ENCODE measurements at places on chromosomes 13 and 19. TPM values are rescaled to one million over a fixed set of nuclear protein-coding genes. Genes with fewer than 3 reads are reported as not detected.

Gene EFNB2
- 9.4 TPM for total RNA-seq

GRCh38 chr13:22220151-22221135 is 549.6 kb downstream of the FGF9 start:
- no peak for DNase-seq

- DNase-seq, result no peak
Observed at GRCh38 chr19:39871362-39871761, 25.2 kb upstream of the FBL start.

DNA sequence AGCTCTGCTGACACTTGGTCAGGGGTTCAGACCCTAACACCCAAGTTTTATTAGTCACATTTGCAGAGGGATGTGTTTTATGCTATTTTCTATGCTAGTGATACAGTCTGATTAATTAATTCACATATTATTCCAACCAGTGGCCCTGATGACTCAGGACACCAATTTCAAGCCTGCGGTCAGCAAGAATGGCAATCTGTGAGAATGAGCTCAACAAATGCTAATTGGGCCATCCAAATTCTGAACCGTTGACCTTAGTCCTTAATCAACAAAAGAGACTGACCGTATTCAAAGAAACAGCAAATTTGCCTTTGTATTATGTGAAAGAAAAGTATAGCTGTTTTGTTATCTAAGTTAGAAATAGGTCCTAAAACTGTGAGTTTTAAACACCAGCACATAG is 9.6 kb upstream of the KL start:
- no peak for DNase-seq

Gene CHAF1A
- 8.2 TPM for total RNA-seq

DNA sequence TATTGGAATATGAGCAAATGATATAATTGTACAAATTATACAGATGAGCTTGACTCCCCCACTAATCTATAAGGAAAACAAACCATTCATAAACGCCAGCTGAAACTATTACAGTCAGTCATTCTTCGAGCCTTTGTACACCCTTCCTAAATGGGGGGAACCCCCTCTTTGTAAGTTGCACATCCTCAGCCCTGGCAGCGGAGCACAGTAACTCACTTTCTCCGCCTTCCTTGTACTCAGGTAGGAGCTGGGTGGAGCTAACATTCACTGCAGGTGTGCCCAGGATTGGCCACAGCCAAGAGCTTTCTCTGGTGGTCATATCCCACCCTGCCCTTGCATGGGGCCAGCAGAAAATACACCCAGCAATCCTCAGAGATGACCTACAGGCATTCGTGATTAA is 28.6 kb downstream of the PIN1 start:
- DNase-seq, result no peak

DNA sequence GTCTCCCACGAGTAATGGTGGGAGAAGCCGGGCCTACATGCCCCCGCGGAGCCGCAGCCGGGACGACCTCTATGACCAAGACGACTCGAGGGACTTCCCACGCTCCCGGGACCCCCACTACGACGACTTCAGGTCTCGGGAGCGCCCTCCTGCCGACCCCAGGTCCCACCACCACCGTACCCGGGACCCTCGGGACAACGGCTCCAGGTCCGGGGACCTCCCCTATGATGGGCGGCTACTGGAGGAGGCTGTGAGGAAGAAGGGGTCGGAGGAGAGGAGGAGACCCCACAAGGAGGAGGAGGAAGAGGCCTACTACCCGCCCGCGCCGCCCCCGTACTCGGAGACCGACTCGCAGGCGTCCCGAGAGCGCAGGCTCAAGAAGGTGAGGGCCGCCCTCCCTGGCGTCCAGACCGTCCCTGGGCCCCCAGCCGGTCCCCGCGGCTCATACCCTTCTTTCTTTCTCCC is 1.4 kb upstream of the USF2 start:
- DNase-seq, result peak; percentile 41

Gene PCSK4
- total RNA-seq, result 10.0 TPM

Gene CFAP97D2
- total RNA-seq, result not detected

- DNase-seq, result no peak
Observed at GRCh38 chr19:17965370-17966128, 1.4 kb upstream of the KCNN1 start.

DNA sequence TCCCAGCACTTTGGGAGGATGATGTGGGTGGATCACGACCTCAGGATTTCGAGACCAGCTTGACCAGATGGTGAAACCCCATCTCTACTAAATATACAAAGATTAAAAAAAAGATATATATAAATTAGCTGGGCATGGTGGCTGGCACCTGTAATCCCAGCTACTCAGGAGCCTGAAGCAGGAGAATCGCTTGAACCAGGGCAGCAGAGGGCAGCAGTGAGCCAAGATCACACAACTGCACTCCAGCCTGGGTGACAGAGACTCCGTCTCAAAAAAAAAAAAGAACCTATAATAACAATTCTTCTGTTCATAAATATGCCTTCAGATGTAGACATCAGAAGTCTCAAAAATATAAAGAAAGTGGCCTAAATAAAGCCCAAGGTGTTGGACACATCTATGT is 7.6 kb downstream of the ZNF737 start:
- no peak for DNase-seq

Gene EDNRB
- 106 TPM for total RNA-seq

Gene PEAK3
- total RNA-seq, result 1.8 TPM

DNA sequence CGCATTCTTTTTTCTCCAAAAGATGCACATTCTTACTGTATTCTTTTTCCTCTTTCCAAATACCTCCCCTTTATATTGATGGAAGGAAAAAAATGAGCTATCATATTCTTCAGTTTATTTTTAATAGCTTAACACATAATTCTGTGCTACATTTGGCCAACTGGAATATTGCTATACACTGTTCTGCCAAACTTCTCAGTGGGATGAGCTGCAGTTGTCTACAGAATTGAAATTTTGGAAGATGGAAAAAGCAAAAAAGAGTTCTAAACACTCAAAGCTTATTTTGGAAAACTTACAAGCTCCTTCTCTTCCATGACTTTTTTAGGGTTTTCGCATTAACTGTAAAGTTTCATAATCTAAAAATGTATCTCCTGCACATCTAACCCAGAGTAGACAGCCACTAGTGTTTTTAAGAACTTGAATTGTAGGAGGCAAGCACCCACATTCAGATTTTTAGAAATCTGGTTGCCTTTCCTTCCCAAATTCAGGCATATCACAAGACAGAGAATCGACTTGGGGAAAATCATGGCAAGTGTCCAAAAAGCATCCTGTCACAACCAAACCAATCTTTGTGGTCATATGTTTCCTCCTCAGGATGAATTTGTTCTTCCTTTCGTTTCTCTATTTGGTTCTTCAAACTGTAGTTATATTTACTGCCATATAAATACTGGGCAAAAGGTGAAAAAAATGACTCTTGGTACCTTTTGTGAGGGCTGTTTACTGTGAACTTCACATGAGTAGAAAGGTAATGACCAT is 111.4 kb upstream of the FRY start:
- no peak for DNase-seq

DNA sequence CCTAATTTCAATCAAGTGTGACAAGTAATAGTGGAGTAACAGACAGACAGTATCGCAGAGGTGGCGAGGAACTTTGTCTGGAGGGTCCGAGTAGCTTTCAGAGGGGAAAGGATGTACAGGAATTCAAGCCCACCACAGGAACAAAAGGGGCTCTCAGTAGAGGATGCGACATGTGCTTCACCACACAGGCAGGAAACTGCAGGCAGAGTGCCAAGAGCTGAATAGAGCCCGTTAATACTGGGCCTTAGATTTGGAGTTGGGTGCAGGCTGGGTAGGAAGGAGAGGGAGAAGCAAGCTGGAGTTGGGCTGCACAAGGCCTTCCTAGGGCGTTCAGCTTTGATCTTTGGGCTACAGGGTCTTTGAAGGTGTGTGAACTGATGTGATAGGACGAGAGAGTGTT is 1.2 kb downstream of the CCDC70 start:
- no peak for DNase-seq

DNA sequence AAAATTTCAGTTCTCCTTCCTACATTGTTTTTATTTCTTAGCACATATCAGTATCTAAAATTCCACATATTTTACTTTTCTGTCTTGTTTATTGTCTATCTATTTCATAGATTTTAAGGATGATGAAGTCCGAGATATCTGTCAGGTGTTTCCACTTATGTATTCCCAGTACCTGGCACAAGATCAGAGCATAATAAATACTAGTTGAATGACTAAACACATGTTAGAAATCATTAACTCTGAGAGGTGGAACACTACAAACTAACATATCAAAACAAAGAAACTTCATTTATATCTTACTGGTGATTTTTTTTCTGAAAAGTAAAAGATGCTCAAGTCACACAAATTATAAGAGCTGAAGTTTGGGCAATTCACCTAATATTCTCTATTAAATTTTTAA is 1208.3 kb downstream of the PCDH9 start:
- no peak for DNase-seq

GRCh38 chr19:18612772-18613588 is at the start of gene TMEM59L:
TSS of gene TMEM59L (plus strand) at chr19:18612870. CDS start at chr19:18612959, 89 bp downstream.
- no peak for DNase-seq

GRCh38 chr13:42109957-42110356 is 61.5 kb downstream of the DGKH start:
- no peak for DNase-seq

Gene ZNF382
- 13.0 TPM for total RNA-seq

- no peak for DNase-seq
Observed at GRCh38 chr13:113786262-113786841, 27.3 kb downstream of the TMEM255B start.

Gene CEBPA
- 263 TPM for total RNA-seq

GRCh38 chr19:34327851-34328250 is 37.1 kb upstream of the GPI start:
- no peak for DNase-seq

Gene SCN1B
- 14.6 TPM for total RNA-seq

Gene GIPR
- 4.9 TPM for total RNA-seq

Gene SIGLEC5
- total RNA-seq, result not detected

DNA sequence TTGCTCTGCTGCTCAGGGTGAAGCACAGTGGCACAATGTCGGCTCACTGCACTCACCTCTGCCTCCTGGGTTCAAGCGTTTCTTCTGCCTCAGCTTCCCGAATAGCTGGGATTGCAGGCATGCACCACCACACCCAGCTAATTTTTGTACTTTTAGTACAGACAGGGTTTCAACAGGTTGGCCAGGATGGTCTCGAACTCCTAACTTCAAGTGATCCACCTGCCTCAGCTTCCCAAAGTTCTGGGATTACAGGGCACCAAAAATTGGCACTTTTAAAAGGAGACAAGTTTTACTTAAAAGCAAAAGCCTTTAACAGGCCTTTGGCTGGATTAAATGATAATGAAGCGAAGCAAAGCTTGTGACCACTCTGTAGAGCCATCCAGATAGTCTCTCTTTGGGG is 12.5 kb upstream of the TSHZ3 start:
- no peak for DNase-seq

Gene TMEM238
- total RNA-seq, result 12.7 TPM

- no peak for DNase-seq
Observed at GRCh38 chr13:98755116-98755515, 2.6 kb upstream of the SLC15A1 start.

GRCh38 chr19:14030997-14031718 is 404 bp upstream of the IL27RA start:
- no peak for DNase-seq

DNA sequence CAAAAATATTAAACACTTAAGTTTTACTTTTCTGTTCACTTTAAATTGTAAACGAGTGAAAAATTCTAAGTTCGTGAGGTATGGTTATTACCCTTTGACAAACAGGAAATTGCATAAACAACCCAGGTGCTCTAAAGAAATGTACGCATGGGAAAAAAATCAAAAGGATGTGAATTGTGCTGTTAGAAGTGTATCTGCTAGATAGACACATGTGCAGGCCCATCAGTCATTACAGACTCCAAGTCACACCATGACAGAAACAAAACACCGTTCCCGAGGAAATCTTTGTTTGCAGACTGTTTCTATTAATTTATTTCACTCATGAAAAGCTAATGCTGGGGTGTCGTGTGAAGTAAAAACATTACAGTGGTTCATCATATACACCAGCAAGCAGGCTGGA is 17.0 kb upstream of the DOCK9 start:
- DNase-seq, result no peak

Gene ING1
- total RNA-seq, result 21.0 TPM

DNA sequence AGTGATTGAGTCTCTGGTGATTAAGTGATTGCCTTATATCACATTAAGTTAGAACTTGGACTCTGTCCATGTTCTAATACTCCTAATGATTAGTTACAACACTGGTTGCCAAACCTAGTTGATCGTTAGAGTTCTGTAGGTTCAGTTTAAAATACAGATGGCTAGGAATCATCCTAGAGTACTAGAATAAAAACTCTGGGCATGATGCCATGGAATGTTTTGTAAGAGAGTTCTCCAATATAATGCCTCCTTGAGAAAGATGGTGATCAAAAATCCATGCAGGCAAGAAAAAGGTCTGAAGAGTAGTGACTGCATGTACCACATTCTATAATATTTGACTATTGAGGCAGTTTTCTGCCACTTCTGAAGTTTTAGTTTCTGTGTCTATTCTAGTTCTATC is 176.3 kb downstream of the GPC5 start:
- no peak for DNase-seq

- DNase-seq, result peak; percentile 58
Observed at GRCh38 chr19:6378041-6378440, 2.3 kb upstream of the PSPN start.

Data from breast epithelium (tissue), 4 donors.